ENCODE measurements at places on chromosomes 1 and 21.

DNA sequence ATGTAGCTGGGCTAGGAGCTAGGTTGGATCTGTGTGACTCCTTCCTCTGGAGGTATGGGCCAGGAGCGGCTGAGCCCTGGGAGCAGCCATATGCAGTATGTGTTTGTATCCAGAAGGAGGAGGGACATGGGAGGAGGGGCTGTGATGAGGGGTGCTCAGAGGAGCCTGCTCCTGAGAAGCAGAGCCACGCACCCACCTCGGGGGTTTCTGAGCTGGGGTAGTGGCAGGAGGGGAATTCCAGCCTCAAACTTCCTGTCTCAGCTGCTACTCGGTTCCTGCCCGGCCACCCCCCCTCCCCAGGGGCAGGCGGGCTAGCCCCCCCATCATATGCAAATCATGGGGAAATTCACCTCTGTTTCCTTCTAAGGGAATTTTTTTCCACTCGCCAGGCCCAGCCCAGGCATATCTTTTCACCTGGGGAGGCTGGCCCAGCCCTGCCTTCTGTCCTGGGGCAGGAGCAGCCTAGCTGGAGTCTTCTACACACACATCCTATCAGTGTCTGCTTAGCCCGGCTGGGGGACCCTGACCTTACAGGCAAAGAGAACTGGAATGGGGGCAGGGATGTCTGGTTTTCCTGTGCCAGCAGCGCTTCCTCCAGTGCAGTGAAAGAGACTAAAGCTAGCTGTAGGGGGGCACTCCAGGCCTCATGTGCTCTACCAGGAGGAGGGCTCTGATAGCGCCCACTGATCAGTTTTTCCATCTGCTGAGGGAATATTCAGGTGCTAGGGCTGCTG, 3.0 kb downstream of the ZC3H12A start:
- no peak for DNase-seq

- DNase-seq, result no peak
Observed at GRCh38 chr1:162347281-162347680, 29.4 kb downstream of the SPATA46 start.

GRCh38 chr1:234542211-234542850, 63.4 kb upstream of the TARBP1 start:
- no peak for DNase-seq

DNA sequence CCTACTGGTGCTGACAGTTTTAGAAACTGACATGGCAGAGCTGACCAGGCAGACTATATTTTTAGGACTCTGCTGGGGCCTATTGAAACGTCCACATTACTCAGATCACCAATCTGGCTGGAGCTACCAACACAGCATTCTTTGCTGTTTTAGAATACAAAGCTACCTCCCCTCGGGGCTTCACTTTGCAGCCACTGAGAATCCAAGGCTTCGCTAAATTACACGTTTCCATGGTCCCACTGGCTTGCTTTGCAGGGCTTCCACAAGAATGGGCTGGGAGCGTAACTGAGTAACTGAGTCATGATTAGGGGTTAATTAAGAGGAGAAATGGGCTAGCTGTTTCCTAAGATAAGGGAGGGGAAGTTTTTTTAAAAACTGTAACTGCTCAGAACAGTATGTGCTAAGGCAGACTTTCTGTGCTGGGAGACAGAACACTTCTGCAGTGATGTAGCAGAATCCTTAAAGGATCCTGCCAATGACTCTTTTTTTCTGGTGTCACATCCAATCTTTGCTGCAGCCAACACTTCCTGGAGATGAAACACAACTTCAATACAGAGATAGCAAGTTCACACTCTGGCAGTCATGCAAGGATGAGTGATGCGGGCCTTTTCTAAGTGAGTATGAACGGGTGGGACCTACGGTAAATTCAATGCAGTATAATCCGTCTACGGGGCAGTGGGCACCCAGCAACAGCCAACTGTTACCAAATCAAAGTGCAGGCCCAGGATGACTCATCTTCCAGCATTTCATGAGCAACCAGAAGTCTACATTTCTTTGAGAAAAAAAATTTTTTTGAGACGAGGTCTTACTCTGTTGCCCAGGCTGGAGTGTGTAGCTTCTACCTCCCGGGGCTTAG, 21.5 kb downstream of the NDUFS5 start:
- no peak for DNase-seq

DNA sequence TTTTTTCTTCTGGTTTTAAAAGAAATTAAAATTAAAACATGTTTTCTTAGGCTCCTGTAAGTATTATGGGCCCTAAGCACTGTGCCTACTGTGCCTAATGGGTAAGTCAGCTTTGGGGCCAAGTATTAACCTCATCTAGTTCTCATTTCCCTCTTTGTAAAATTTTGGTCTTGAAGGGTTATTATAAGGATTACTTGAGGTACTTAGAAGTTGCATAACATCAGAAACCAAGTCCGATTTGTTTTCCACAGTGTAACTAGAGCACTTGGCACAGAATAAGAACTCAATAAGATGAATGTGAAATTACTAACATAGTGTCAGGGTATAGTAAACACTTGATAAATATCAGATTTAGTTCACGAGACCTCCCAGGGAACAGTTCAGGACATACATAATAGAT, 16.4 kb upstream of the OSBPL9 start:
- no peak for DNase-seq

DNA sequence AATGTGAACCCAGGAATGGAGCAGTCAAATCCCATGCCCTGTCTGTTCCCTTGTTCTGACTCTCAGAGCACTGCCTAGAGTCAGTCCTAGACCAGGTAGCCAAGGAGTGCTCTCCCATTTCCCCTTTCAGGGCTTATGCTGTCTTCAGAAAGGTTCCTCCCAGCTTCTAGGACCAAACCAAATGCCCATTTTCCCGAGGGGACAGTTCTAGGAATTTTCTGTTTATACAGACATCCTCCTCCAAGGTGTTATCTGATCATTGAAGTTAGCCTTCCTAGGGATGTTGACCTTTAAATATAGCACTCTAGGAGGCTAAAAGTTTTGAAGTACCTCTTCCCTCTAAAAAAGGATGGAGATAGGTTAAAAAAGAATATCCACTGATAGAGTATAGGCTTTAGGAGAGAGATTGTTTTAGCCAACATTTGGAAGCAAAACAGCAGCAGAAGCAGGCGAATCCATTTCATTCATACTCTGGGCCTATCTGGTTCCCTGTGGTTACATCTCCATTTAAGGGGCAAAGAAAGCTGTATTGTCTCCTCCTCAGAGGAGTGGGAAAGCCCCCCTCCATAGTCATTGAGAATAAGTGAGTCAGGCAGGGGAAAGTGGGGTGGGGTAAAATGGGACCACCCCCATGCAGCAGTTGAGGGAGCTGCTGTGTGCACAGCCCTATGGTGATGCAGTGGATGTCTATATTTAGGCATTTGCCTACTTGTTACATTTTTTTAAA, 126.5 kb downstream of the SPATA46 start:
- DNase-seq, result no peak

DNA sequence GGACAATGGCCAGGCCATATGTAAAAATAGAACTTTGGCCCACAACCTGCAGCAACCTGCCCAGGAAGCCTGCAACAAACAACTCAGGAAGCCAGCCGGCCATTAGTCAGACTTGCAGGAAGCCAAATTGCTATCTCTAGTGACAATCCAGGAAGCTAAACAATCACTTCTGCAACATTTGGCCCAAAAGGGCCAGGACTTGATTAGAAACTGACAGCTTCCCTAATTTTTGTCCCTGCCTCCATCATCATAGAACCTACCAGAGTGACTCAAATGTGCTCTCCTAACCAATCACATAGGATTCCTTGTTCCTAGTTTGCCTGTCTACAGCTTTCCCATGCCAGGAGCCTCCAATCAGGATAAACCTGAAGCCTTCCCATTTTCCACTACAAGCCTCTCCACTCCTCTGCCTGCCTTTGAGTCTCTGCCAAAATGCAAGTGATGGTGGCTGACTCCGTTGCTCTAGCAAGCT, 639.3 kb downstream of the PTPRU start:
- DNase-seq, result peak; percentile 93

- DNase-seq, result no peak
Observed at GRCh38 chr1:194028002-194028401, 841.6 kb upstream of the B3GALT2 start.

DNA sequence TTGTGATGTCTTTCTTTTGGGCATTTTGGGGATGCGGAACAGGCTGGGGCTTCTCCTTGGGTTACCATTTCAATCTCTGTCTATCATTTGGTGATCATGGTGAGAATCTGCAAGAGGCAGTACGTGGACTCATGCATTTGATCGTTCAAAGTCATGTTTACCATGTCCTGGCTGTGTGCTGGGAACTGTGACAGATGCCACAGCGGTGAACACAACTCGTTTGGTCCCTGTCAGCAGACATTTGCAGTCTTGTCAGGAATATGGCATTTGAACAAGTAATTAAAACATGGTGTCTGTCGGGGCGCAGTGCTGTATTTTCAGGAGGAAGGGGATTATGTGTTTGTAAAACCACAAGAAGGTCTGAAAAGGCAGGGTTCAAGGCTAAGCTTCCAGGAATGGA, 103.3 kb upstream of the IGSF21 start:
- no peak for DNase-seq

DNA sequence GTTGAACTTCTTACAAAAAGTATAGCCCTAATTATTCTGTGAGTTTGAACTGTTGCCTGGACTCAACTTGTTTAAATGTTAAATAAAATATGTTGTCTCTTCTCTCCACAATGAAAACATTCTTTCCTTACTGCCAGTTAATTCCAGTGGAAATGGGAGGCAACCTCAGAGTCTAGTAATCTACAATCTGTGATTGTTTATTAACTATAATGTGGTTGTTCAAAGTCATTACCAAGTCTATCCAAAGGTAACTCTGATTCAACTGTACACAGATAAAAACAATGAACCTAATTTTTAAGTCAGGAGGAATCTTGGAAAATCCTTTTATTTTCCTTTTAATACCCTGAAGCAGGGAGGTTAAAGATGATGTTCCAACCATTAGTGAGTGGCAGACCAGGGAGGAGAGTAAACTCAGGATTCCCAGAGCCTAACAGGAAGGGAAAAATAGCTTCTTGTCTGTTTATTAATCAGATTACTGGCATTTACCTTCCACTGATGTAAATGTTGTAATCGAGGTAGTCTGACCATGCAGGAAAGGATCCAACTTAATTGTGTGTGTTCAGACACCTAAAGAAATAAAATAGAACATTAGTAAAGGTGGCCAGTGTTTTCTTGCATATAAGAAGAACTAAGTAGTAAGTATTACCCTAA, 57.1 kb upstream of the TBX15 start:
- no peak for DNase-seq

- no peak for DNase-seq
Observed at GRCh38 chr1:98906809-98907208, 97.9 kb downstream of the PLPPR5 start.

DNA sequence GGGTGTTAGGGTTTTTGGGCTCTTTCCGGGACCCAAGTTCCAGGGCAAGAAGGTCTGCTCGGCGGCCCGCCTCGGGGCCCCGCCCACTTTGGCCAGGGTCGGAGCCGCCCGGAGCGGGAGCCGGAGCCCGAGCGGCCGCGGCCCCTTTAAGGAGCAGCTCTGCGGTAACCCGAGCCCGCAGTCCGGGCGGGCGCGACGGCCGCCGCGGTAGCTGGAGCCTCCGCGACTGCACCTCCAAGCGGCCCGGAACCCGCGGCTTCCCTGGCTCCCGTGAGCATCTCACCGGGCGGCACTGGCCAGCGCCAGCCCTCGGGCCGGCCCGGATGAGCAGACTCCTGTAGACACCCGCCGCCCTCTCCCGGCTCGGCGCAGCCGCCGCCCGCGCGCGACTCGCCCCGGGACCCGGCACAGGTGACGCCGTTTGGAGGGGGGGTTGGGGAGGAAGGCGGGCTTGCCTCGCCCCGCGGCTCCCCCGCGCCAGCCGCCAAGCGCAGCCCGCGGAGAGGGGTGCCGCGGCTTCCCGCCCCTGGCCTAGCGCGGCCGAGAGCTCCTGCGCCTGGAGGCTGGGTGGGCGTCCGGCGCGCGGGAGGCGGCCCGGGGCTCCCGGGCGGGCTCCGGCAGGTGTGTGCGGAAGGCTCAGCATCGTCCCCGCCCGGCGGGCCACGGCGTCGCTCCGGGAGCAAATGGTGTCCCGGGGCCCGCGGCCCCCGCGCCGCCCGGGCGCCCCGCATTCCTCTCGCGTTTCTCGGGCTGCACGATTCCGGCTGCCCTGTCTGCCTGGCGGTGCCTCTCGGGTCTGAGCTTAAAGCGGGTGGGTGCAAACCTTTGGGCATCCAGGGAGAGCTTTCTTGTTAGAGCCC, at the start of gene TLCD4:
Gene TLCD4 (plus strand): TSS at position 149 of the 860 bp plus-strand sequence. CDS start 26,547 bp downstream, outside the sequence.
- peak; percentile 52 for DNase-seq

DNA sequence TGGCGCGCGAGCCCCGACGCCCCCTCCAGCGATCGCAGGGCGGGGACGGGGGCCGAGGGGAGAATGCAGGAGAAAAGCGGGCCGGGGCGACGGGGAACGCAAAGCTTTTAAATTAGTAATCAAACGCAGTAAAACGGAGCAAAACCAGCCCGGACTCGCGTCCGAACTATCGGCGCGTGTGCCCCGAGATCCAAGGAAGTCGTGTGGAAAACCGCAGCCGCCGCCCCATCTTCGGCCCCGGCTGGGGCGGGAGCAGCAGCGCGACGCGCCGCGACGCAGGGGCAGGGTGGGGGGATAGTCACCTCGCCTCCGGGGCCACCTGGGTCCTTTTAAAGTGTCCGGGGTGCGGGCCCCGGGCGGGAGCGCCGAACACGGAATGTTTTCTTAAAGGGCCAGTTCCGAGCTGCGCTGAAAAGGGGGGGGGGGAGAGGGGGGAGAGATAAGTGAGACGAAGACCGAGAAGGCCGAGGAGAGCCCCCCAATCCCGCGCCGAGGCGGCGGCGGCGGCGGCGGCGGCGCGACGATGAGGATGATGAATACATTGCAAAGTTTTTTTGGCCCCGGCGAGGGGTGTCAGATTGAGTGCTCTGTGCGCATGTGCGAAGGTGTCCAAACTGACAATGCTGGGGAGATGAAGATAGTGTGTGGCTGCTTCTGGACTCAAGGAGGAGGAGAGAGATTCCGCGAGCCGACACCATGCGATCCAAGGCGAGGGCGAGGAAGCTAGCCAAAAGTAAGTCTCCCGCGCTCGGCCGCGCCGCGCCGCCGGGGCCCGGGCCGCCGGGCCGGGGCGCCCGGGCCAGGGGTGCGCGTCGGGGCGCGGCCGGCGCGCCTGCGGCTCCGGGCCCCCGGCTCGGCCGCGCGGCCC, at the start of gene PRDM16:
Gene PRDM16 (plus strand): TSS at position 640 of the 868 bp plus-strand sequence. CDS start 57 bp downstream, at position 697.
- DNase-seq, result no peak

- DNase-seq, result no peak
Observed at GRCh38 chr1:111219557-111220286, 7.8 kb upstream of the CHI3L2 start.

DNA sequence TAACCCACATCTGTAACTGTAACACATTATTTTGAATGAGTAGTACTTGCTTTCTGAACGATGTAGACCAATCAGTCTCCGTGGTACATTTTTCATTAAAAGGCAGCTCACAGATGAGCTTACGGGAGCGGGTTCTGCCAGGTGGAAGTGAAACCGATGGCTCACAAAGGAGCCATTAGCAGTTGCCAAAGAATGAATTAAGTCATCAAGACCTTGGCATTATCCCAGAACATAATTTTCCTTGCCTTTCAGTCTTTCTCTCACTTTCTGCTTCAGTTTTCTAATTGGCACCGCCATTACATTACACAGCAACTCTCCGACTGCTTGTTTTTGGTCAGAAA, 33.5 kb upstream of the UTS2 start:
- DNase-seq, result peak; percentile 5

- no peak for DNase-seq
Observed at GRCh38 chr1:202807451-202807925, 733 bp downstream of the KDM5B start.

All from NCI-H2029 treated with DMSO at 0.1 percent for 48 hours (cell line).